Activated CD4-positive, alpha-beta T cell treated with anti-CD3 and anti-CD28 coated beads, Interleukin-2, amount 50 U/mL, for 16 hours (primary cell): ENCODE measurements at places on chromosomes 12 and 14.
A peak's percentile ranks its signal among the peaks of the same experiment; 100 is the strongest.

GRCh38 chr12:46549527-46550265, 177.1 kb upstream of the SLC38A2 start:
- DNase-seq = peak; percentile 85

GRCh38 chr12:6635375-6635855, 344 bp downstream of the LPAR5 start:
- peak; percentile 53 for DNase-seq

DNA sequence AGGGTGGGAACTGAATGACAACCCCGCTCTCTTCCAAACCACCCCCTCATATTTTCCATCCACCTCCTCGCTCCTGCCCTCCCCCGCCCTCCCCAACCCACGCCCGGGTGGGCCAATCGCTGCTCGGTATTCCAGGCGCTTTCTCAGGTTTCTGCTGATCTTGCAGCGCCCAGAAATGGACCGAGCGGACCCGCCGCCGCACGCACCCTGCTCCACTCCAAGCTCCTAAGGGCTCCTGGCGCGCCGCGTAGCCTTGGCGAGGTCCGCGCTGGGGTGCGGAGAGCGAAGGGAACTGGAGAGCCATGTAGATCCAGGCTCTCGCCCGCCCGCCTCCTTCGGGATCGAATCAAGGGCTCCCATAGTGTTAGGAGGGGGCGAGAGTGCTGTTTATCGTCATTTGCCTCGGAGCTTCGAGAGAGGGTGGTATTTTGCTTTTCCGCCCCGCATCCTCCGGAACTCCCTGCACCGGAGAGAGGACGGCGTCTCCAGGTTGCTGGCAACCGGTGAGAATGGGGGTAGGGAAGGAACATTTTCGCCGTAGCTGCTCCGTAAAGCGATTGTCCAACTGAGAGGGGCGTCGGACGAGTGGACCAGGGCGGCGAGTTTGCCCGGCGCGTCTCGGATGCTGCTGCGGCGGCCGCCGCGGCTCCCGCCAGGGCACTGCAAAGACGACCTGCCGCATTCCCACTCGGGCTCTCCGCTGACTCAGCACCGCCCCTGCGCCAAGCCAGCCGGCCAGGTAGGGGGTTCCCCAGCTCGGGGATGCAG, at the start of gene KCNA1:
TSS of gene KCNA1 (plus strand) at position 172 of the 768 bp plus-strand sequence. CDS start 1,474 bp downstream, outside the sequence.
- DNase-seq = no peak

DNA sequence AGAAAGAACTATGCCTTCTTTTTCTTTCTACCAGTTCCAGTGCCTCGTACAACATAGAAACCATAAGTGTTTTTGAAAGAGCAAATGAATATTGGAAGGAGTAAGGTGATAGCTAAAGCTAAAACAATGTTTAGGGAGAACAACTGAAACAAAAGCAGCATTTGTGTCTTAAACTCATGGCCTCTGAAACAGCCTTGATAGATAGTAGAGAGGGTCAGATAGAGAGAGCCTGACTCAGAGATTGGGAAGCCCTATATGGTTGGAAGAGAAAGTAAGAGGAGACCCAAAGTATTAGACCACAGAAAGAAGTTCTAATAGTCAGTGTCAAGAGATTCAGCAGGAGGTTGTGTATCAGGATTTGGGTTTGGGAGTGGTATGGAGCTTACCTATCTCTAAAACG, 79.6 kb upstream of the IFNG-AS1 start:
- no peak for DNase-seq

GRCh38 chr12:52772772-52773171, 4.4 kb downstream of the KRT76 start:
- DNase-seq = no peak

DNA sequence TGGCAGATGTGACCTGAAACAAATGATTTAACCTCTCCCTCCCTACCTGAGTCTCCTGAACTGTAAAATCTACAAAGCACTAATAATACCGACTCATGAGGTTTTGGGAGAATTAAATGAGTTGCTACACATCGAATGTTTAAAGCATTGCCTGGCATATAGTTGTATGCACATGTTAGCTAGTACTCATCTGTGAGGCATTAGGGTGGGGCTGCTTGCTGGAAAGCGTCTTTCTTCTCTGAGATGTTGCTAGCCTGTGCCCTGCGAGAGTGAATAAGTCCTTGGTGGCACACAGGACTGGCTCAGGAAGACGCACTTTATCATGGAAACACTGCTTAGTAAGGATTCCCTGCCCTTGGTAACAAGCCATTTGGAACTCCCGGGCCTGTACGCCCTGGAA, 6.1 kb downstream of the RAPGEF3 start:
- no peak for DNase-seq

DNA sequence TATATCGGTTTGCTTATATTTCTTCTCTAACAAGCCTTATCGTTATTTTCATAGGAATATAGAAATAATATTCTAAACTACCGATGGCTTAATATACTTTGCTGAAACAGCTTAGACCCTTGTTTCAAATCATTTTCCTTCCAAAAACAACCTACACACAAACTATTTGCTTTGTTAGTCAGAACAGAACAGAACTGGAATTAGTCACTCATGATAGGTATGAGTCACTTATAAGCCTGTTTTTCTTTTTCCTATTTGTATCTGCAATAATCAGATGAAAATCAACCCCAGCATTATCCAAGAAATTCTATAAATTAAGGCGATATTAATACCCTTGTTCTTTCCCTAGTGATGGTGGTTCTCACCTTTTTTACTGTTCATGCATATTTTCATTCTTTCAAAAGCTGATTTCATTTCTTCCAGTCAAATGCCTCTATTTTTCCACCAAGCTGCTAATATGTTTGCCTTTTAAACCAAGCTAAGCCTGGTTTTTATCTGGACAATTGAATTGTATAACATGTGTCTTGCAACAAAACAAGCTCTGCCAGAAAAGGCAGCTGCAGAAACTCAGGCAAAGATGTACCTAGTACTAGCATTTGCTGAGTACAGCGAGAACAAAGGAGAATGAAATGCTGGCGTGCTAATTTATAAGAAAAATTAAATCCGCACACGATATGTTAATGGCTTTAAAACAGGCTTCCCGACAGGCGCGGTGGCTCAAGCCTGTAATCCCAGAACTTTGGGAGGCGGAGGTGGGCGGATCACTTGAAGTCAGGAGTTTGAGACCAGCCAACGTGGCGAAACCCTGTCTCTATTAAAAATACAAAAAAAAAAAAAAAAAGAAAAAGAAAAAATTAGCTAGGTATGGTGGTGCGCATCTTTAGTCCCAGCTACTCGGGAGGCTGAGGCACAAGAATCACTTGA, 1418.2 kb downstream of the AACS start:
- DNase-seq = peak; percentile 30

DNA sequence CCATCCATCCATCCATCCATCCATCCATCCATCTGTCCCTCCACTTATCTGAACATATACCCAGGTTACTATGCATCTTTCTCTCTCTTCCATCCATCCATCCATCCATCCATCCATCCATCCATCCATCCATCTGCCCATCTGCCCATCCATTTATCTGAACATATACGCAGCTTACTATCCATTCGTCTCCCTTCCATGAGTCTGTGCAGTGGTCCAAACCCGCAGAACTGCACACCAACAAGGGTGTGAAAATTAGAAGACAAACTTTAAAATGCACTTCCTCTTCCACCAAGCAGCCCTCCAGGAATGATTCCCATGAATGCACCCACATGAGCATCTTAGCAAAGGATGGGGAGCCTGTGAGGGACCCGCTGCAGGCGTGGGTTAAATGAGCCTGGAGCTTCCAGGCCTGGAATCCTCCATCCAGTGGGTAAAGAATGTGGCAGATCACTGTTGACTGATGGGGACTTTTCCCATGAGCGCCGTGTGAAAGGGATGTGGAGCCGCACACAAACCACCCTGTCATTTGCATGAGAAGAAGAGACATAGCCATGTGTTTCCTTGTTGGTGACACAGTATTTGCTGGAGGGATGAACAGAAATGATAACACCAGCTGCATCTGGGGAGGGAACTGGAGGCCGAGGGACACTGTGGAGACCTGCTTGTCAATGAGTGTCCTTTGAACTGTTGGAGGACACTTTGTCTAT, 376.6 kb downstream of the ADGRD1 start:
- no peak for DNase-seq

GRCh38 chr12:25458047-25458552, 95.0 kb downstream of the LMNTD1 start:
- no peak for DNase-seq

DNA sequence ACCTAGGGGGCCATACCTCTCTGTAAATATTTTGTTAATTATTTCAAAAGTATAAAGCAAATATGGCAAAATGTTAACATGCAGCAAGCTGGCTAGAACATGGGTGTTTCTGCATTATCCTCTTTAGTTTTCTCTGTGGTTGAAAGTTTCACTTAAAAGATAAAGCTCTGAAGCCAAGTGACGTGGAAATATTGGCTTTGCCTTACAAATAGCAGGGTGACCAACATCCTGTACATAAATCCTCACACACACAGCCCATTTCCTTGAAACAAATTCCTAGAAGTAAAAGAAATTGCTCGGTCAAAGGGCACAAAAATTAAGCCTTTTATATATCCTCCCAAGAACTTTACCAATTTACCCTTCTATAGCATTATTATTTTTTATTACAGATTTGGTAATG, 10.6 kb upstream of the VWF start:
- no peak for DNase-seq

DNA sequence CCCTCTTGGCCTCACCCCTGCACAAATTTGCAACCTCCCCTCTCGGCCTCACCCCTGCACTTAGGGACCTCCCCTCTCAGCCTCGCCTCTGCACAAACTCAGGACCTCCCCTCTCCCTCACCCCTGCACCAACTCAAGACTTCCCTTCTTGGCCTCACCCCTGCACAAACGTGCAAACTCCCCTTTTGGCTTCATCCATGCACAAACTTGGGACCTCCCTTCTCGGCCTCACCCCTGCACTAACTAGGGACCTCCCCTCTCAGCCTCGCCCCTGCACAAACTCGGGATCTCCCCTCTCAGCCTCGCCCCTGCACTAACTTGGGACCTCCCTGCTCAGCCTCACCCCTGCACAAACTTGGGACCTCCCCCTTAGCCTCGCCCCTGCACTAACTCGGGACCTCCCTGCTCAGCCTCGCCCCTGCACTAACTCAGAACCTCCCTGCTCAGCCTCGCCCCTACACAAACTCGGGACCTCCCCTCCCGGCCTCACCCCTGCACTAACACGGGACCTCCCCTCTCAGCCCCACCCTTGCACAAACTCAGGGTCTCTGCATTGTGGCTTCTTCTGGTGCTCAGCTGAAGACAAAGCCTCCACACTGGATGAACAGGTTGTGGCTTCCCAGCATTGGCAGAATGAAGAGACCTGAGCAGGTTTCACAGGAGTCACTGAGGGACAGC, 11.0 kb upstream of the GOLGA3 start:
- no peak for DNase-seq

DNA sequence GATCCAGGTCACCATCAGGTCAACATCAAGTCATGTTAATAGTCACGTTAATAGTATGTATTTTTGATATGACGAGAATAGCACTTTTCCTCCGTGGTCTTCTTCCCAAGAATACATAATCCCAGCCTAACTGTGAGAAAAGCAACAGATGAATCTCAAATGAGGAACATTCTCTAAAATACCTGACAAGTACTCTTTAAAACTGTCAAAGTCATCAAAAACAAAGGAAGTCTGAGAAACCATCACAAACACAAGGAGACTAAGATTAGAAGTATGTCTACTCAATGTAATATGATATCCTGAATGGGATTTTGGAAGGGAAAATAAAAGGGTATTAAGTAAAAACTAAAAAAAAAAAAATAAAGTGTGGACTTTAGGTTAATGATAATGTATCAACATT, 36.8 kb upstream of the GLIPR1 start:
- DNase-seq = no peak

- DNase-seq = no peak
Observed at GRCh38 chr12:44017216-44017615, 181.3 kb downstream of the TMEM117 start.

GRCh38 chr12:92601680-92602079, 101.1 kb upstream of the PLEKHG7 start:
- DNase-seq = no peak

DNA sequence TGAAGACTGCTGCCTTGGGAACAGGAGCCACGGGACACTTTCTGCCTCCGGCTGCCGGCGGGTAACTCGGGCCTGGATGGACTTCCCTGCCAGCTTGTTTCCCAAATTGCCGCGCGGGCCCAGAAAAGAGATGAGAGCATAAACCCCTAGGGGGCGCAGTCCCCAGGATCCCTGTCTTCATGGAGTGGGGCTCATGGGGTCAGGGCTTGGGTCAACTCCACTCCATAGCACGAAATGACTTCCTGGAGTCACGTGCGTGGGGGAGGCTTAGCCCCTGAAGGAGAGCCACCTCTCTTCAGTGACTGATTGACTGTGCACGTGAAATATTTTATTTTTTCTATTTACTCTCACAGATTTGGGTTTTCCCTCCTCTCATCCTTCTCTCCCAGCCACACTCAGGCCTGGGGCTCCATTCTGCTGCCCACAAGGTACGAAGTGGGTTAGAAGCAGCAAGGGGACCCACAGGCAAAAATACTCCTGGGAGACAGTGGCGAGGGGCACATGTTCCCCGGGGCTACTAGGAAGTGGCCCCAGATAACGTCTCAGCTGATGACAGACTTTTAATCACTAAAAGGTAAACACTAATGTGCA, 10.0 kb downstream of the PGF start:
- DNase-seq = peak; percentile 28

GRCh38 chr12:114450515-114451300, 44.8 kb upstream of the TBX5 start:
- no peak for DNase-seq

- DNase-seq = no peak
Observed at GRCh38 chr14:89910691-89911009, 43.9 kb downstream of the EFCAB11 start.

DNA sequence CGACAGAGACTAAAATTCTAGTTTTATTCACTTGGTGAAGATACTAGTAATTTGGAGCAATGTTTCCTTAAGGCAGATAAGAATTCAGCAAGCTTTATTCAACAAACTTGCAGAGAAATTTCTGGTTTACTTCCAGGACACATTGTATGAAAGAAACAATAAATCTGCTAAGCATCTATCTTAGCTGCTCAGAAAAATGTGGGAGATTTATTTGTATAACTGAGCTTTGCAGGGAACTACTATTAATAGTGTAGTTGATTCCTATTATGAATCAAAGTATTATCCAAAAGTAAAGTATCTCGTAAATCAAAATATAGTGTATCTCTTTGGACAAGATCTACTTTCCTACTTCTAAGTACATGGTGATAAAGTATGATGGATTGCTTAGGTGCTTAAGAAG, 239.4 kb upstream of the TMTC1 start:
- DNase-seq = no peak

DNA sequence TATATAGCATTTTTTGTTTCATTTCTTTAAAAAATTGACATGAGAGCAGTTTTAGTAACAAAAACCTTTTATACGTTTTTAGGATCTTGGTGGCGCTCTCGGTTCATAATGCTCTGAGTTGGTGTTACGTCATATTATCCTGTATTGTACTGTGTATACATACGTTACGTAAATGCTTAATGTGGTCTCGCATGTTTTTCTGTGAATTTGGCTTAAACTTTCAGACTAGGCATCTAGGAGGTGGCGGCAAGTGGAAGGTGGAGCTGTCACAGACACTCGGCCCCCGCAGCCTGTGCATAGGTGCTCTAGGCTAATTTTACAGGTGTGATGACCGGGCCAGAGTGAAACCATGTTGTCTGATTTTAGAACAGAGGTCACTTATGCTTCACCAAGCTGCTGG, 60.0 kb downstream of the PPP2R5C start:
- peak; percentile 65 for DNase-seq
